ENCODE measurements at places on chromosomes 2 and 18.

DNA sequence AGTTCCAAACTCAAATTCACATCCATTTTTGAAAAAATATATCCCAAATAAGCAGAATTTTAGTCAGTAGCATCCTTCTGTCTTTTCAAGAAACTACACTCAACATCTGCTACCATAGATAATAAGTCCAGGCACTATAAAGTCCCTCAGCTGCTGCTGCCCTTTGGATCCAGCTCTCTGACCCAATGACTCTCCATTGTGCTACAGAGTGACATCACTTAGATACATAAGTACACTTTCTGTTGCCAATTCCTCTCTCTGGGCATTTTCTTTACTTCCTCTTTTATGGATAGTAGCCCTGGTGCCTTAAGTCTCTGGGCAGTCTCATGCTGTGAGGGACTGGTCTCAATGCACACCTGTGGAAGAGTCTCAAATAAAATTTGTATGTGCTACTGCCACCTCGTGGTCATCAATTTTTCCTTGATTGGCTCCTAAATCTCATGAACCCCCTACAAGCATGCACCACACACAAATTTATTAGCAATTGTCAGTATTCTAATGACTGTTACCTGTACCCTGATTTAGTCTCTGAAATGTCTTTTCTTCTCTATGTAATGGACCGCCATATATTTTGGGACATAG, 219.2 kb downstream of the LRP1B start:
- no peak for DNase-seq

DNA sequence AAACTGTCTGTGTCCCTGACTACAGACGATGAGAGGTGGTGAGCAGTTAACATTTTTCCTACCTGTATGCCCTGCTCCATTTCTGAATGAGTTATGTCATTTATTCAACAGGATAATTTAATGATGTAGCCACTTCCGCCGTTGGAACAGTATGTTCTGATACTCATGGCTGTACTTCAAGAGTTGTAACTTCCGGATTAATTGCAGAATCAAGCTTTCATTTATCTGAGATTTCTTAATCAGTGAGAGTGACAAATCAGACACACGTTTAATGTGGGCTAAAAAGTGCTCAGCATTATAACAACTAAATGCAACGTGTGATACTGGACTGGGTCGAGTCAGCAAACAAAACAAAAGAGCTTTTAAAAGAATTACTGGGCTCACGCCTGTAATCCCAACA, 107.7 kb downstream of the KCTD1 start:
- DNase-seq: no peak

DNA sequence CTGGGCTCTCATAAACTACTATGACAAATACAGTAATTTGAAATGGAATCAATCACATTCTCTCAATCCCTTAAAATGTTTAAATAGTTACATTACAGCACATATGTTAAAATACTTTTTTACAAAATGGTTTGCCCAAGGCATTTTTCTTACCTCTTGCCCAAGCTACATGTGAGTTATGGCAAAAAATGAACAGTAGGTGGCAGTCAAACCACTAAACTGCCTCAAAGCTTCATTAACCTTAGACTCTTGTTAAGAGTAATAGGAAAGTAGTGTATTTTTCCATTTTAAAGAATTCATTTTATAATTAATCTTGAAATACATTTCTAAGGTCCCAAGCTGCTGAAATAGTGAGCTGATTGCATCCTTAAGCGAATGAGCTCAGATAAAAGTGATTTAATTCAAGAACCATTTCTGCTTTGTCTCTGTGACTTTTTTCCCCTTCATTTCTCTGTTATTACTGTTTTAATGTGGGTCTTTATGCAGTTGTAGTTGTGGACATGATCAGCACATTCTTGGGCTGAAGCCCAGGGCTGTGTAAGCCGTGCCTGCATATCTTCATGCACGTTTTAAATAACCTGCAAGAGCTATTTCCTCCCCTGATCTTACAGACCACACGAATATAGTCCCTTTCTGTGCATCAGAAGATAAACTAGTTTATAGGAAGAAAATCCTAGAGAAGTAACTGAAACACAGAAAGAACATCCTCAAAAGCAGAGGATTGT, 311.8 kb downstream of the LNPK start:
- peak; percentile 2 for DNase-seq

GRCh38 chr2:55976681-55977080, 53.1 kb upstream of the EFEMP1 start:
- no peak for DNase-seq

DNA sequence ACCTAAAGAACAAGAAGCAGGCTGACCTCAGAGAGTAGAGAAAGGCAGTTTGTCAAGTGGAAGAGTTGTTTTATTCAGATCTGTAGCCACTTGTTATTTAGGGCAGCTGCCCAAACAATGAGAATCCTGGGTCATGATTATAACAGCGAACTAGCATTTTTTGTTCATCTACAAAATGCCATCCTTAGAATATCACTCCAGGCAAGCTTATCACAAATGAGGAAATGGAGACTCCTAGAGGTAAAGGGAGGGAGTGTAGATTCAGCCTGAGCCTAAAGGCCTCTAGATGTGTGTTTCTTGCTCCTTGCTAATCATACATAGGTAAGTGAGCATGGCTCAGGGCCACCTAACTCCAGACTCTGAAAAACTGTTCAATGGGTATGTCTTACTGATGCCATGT, 126.1 kb downstream of the HNMT start:
- DNase-seq: no peak

DNA sequence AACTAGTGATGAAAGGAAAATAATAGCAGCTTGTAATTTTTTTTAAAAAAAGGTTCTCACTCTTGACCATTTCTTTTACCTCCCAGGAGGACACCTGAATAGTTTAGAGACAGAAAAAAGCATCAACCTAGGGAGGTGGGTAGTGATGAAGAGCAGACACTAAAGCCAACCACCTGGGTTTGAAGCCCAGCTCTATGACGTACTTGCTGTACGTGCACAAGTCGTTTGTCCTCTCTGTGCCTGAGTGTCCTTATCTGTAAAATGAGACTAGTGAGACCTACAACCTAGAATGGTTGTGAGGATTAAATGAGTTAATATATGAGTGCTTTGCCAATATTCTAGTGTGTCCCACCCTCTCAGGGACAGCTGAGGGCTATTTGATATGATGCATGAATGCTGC, 5.8 kb downstream of the SLC1A4 start:
- DNase-seq: no peak

Measured in activated naive CD4-positive, alpha-beta T cell treated with Interleukin-2 at 50 U/mL for 16 hours (primary cell).